Foreskin fibroblast (primary cell): ENCODE measurements at places on chromosomes 4 and X.

DNA sequence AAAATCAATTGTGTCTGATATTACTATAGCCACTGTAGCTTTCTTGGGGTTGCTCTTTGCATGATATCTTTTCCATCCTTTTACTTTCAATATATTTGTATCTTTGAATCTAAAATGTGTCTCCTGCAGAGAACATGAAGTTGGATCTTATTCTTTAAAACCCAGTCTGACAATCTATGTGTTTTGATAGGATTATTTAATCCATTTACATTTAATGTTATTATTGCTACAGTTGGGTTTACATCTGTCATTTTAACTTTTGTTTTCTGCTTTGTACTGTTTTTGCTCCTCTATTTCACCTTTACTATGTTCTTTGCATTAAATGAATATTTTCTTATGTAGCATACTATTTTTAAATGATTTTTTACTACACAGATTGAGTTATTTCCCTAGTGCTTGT lies 230.9 kb downstream of the ANTXR2 start:
- no peak for DNase-seq

DNA sequence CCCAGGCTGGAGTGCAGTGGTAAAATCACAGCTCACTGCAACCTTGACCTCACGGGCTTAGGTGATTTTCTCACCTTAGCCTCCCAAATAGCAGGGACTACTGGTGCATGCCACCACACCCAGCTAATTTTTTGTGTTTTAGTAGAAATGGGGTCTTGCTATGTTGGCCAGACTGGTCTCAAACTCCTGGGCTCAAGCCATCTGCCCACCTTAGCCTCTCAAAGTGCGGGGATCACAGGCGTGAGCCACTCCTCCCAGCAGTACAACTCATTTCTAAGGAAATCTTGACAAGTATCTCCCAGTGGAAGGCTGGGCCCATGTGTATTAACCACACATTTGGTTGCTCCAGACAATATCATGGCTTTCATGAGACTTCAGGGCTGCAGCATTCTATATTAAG lies 20.4 kb upstream of the PDLIM5 start:
- DNase-seq: no peak

- no peak for DNase-seq
Measured at GRCh38 chr4:36236159-36236558, 8.2 kb downstream of the ARAP2 start.

DNA sequence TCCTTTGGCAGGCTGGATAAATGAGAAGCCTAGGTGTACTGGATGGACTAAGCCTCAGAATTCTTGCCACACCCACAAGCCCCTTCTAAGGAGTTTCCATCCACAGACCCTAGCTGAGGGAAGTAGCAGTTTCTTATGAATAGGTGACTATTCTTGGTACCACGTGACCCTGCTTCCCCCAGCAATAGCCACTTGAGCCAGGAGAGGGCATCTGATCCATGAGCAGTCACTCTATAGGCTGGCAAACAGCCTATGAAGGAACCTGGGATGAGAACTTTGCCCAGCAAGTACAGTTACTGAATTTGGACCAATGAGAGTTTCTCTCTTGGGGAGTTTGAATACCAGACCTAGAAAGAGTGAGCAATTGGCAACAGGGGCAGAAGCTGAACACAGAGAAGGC lies 84.0 kb downstream of the RTL9 start:
- DNase-seq: peak; percentile 46

DNA sequence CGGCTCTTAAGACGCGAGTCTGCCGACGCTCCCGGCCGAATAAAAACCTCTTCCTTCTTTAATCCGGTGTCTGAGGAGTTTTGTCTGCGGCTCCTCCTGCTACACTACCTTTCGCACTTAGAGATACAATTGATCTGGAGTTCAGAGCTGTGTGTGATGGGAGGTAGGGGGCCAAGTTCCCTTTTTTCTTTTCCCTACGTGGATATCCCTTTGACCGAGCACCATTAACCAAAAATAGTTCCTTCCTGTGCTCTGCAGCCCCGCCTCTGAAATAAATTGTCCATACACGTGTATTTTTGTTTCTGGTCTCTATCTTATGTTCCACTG lies 555 bp upstream of the PGM2 start:
- no peak for DNase-seq

DNA sequence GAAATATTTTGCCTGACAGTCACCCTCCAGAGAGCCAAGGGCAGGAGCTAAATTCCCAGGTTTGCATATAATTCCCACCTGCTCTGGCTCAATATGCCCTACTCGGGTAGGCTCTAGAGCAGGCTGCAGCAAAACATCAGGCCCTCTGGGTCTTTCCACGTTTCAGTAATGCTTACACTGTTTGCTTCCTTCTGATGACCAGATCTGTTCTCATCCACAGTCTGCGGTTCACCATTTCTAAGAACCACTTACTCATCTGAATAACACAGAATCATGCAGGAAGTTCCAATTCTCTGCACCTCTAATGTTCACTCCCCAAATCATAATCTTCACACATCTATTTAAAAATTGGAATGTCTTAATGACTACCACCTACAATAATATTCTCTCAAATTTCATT lies 141.4 kb downstream of the PPP3CA start:
- DNase-seq: peak; percentile 38

DNA sequence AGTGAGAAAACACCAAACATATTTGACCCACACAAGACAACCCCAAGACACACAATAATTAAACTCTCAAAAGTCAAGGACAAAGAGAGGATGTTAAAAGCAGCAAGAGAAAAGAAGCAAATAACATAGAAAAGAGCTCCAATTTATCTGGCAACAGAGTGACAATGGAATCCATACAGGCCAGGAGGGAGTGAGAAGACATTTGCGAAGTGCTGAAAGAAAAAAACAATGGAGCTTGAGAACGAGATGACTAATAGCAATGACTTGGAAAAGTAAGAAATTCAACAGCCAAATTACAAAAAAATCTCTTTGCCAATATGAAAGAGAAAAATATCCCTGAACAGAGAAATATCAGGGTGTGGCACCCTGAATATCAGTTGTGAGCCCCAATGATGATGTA lies 61.6 kb downstream of the MAD2L1 start:
- DNase-seq: no peak

DNA sequence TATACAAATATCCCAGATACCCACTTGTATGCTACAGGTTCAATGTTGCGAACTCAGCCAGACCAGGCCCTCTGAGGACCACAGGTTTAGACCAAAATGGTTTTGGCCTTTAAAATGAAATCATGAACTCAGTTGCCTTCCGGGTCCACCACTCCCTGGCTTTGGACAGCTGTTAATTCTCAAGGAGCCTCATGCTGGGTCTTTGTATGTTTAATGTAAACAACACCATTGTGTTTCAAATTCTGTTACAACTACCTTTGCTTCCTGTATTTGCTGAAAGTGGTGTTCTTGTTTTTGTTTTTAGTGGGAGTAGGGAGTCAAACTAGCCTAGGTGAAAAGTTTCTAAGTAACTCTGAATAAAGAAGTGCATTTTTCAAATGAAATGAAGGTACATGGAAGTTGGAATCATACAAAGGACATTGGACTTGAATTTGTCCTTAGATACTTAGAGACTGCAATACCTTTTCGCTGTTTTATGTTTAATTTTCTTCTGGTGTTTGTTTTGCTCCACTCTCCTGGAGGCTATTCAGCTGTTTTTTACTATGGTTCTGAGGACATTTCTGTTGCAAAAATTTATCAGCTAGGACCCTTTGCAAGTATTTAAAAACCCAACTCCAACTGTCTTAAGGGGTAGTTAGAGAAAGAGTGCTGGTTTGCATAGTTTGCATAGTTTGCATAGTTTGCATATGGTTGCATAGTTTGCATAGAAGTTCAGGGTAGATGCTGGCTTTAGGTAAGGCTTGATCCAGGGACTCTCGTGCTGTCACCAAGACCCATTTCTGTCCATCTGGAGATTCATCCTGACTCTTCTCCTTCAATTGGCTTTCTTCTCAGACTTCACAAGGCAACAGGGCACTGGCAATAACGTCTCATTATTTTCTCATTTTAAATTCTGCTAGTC lies 70.1 kb downstream of the MID1IP1 start:
- DNase-seq: no peak

DNA sequence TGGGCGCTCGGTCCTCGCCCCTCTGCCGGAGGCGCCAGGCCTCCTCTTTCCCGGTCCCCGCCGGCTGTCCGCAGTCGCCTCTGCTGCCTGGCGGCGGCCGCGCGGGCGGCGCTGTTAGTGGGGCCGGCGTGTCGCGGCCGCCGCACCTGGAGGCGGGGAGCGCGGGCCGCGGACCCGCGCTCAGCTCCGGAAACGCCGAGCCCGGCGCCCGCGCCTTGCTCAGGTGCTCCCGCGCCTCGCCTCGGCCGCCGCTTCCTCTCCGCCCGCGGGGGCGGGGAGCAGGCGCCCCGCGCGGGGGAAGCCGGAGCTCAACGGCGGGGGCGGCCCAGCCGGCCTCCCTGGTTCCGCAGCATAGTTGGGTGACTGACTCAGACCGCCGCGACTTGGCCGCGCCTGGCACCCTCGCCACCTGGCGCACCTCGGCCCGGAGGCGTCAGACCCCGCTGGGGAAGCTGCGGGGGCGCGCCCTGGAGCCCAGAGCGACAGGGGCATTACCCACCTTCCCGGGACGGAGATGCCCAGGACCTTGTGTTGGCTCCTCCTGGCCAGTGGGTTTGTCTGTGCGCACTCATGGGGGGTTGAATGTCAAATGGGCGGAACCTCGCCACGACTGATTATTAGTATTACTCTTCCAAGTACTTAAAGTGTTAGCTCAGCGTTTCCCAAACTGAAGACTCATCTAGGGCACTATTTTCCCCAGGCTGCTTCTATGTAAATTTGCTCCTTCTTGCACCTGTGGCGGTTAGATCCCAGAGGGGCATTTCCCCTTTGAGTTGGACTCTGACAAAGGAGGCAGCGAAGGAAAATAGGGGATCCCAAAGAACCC lies at the start of gene ARAP2:
ARAP2 (minus strand) TSS at position 258 of the 826 bp plus-strand sequence. CDS start 15,028 bp downstream, outside the sequence.
- peak; percentile 11 for DNase-seq

- DNase-seq: no peak
Measured at GRCh38 chr4:2570551-2571222, 34.2 kb downstream of the FAM193A start.

- DNase-seq: no peak
Measured at GRCh38 chrX:65658229-65658628, 9.2 kb upstream of the MSN start.

GRCh38 chr4:153522802-153523094 lies 56.6 kb downstream of the TMEM131L start:
- no peak for DNase-seq

- no peak for DNase-seq
Measured at GRCh38 chrX:40511258-40511657, 69.5 kb upstream of the ATP6AP2 start.

DNA sequence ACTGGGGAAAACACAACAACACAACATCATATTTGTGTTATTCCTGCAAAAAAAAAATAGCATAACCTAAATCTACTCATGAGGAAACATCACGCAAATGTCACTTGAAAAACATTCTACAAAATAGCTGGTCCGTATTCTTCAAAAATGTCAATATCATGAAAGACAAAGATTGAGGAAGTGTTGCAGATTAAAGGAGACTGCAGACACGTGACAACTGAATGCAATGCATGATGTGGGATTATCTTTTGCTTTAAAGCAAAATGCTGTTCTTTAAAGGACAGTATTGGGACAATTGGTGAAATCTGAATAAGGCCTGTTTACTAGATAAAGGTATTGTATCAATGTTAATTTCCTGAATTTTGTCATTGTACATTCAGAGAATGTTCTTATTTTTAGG lies 157.7 kb downstream of the SMIM20 start:
- no peak for DNase-seq

- no peak for DNase-seq
Measured at GRCh38 chr4:36385951-36386571, 104.6 kb downstream of the DTHD1 start.

DNA sequence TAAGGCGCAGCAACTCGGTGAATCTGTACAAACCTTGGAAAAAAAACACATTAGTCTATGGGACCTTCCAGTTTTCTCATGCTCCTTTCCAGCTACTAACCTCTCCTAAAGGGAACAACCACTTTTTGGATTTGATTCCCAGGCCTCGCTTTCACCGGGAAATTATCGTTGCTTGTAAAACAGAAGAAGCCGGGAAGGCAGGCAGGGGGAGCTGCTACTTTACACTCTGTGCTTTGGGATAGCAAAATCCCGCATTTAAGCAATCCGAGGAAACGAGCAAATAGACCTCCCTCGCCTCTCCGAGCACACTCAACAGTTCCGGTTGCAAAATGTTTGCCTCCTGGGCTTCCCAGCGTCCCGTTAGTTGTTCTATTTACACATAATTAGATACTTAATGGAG lies 1.2 kb downstream of the CD38 start:
- DNase-seq: peak; percentile 78

DNA sequence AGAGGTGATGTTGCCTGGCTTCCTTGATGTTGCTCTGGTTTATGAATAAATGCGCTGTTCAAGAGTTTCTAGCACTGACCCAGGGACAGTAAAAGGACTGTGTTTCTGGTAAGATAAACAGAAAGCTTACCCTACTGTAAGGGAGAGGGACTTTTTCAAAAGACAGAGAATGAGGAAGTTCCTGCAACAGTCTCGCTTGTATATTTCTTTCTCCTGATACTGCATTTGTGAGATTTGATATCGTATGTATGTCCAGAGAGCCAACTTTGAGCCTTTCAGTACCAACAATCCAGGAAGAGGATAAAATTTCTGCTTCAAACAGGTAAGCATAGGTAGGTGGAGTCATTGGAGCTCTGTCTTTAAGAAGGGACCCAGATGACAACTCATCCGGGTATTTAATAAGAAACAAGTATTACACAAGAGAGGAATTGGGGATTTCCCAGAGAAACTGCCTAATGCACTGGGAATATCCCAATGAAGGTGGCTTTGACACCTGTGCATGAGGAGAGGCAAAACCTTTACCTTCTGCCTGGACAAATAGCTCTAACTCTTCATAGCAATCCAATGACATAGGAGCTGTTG lies 773 bp downstream of the DAPP1 start:
- DNase-seq: no peak

- DNase-seq: peak; percentile 16
Measured at GRCh38 chr4:77232653-77233052, 75.6 kb downstream of the CCNG2 start.

DNA sequence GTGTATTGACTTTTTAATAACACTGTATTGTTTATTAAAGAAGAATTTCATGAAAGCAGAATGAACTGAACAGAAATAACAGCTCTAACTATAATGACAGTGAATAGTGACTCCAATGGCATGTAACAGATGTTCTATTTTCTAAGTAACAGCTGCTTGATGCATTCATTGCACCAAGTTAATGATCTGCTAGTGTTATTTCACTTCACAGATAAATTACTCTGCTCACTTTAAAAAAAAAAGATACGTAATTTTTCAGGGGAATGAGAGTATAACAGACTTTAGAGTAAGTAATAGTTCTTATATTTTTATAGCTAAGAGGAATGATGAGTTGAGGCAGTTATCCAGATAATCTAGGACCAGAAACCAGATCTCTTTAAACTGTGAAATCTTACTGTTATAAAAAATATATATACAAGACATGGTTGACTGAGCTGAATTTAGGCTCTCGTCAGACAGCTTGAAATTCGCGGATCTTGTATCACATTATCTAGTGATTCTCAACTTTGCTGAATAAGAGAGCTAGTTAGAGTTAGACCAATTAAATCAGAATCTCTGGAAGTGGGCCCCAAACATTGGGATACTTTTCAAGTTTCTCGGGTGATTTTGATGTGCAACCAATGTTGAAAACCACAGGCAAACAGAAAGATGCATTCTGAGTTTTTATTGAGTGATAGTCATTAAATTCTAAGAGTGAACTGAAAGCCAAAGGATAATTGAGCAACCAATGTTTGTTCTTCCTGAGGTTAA lies 840.7 kb downstream of the DMD start:
- no peak for DNase-seq
